ENCODE measurements at places on chromosomes 4 and X.

GRCh38 chr4:13261486-13262257 lies 222.5 kb downstream of the RAB28 start:
- no peak for DNase-seq

GRCh38 chr4:122007016-122007415 lies 55.2 kb upstream of the TRPC3 start:
- DNase-seq: no peak

DNA sequence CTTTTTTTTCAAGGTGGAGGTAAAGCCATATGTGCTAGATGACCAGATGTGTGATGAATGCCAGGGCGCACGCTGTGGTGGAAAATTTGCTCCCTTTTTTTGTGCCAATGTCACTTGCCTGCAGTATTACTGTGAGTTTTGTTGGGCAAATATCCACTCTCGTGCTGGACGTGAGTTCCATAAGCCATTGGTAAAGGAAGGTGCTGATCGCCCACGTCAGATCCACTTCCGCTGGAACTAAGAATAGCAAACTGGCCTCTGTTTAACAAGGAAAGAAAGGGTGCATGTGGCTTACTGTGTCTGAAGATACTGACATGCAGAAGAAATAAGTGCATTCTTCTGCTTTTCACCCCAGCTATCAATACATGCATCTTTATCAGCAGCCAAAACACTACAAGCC lies 63.9 kb downstream of the CPEB2 start:
- no peak for DNase-seq

DNA sequence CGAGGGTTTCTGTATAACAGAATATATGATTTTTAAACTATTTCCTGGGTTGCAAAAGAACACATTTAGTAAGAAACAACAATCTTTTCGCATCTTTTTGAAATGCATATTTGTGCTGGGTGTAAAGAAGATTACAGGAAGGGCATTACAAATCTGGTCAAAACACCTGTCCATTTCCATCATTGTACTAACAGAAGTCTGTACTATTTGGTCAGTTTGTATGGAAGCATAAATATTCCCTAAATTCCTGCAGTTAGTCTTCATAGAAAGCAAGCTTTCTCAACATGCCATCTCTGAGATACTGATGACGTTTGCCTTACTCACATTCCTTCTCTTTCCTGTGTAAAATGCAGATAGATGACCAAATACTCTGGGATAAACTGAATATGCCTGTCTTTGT lies 203.3 kb downstream of the NWD2 start:
- DNase-seq: no peak

DNA sequence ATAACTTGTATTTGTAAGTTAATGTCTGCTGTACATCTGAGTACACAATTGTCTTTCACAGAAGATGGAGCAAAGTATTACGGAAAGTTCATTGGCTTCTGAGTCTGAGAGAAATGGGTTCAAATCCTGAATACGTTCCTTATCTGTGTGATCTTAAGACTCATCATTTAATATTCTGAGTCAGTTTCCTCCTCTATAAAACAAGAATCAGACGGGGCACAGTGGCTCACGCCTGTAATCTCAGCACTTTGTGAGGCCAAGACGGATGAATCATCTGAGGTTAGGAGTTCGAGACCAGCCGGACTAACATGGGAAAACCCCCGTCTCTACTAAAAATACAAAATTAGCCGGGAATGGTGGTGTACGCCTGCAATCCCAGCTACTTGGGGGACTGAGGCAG lies 57.8 kb downstream of the APBB2 start:
- no peak for DNase-seq

DNA sequence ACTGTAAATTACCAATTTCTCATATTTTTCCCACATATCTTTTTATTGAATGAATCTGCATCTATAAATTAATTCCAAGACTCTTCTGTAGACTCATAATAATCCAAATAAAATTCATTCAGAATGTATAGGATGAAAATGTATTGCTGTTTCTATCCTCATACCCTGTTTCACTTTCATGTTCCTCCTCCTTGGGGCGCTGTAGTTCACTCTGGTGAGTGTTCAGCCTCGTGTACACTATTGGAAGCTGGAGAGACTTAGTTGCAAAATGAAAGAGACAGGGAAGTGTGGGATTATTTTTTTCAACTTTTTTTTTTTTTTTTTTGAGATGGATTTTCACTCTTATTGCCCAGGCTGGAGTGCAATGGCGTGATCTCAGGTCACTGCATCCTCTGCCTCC lies 296.1 kb downstream of the TLL1 start:
- DNase-seq: no peak

- DNase-seq: no peak
These were observed 205.9 kb downstream of the LDB2 start for GRCh38 chr4:16692524-16692923.

DNA sequence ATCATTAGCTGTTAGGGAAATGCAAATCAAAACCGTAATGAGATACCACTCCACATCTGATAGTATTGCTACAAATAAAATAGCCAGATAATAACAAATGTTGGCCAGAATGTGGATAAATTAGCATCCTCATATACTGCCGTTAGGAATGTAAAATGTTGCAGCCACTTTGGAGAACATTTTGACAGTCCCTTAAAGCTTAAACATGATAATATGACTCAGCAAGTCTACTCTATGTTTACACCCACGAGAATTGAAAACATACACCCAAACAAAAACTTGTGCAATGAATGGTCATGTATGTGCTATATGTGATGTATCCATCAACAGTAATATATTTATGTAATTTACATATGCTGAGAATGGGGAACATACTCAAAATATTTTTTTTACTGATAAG lies 78.2 kb downstream of the GSTCD start:
- no peak for DNase-seq

- no peak for DNase-seq
These were observed 20.0 kb downstream of the CLDN22 start for GRCh38 chr4:183300070-183300469.

DNA sequence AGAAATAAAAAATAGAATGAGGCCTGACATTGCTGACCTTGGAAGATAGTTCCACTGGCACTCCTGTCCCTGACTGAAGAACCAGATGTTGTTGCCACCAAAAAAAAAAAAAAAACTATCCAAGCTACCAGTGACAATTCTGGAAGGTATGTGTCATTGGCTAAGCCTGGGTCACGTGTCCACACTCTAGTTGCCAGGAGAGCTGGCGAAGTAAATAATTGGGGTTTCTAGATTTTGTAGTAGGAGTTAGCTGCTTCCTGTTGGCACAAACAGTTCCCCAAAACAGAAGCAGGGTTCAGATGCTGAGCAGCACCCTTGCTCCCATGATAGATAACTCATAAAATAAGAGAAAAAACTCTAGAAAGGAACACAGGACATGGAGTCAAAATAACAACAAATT lies 20.5 kb downstream of the MND1 start:
- no peak for DNase-seq

GRCh38 chr4:168722391-168722790 lies 225.5 kb downstream of the PALLD start:
- no peak for DNase-seq

GRCh38 chrX:120781403-120781802 lies 94.3 kb downstream of the CT47B1 start:
- no peak for DNase-seq

GRCh38 chr4:145719752-145720624 lies 40.0 kb downstream of the C4orf51 start:
- DNase-seq: no peak

DNA sequence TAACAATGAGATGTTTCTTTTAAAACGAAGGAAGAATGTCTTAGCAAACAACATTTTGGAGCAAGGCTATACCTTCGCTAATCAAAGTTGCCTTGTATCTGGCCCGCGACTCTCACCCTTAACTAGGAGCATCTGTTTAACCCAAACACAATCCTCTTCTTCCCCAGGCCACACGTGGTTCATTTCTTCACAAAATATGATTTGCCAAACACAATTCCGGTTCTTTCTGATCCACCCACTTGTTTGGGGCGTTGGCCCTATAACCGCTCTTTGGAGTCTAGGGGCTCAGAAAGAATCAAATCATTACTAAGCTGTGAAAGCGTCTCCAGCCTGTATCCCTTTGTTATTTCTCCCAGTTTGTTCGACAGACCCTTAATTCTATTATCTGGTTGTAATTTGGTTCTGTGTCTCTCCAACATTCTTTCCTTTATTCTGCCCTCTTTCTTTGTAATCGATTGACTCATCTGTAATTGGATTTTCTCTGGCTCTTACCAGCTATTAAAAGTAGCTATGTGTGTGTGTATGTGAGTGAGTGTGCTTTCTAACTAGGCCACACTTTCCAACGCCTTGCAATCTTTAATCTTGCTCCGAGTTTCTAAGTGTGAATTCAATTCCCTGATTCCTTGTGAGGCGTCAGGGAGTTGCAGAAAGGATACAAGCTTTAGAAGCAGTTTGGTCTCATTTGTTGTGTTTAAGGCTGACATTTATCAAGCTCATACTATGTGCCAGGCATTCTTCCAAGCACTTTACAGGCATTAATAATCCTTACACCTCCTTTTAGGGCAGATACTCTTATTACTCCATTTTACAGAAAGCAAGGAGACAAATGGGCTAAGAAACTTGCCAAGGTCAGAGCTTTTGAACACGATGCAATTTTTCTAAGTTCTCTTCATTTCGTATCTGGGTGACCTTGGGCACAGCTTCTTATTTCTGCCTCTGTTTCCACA lies 138.6 kb upstream of the CPEB2 start:
- no peak for DNase-seq

- no peak for DNase-seq
These were observed 153.5 kb downstream of the CAMK2D start for GRCh38 chr4:113607998-113608397.

GRCh38 chr4:7182616-7183015 lies 9.7 kb upstream of the SORCS2 start:
- no peak for DNase-seq

DNA sequence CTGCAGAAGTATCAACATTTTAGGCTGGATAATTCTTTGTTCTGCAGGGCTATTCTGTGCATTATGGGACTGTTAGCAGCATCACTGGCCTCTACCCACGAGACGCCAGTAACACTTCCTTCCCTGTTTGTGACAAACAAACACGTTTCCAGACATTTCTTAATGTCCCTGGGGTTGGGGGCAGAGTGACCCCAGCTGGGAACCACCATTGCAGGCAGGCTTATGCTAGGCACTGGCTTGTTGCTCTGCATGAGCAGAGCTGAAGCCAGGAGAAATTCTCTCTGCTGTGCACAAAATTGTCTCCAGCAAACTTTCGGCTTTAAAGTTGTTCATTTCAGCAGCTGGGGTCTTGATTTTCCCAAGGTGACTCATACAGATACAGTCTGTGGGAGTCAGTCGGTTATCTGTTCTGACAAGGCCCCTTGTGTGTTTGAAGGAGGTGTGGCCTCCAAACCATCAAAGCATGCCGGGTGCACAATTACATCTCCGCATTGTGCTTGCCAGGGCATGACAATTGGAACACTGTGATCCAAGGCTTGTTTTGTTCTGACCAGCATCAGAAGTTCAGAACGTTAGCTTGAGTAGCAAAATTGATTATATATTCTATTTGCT lies 156.4 kb upstream of the BOD1L1 start:
- DNase-seq: no peak

DNA sequence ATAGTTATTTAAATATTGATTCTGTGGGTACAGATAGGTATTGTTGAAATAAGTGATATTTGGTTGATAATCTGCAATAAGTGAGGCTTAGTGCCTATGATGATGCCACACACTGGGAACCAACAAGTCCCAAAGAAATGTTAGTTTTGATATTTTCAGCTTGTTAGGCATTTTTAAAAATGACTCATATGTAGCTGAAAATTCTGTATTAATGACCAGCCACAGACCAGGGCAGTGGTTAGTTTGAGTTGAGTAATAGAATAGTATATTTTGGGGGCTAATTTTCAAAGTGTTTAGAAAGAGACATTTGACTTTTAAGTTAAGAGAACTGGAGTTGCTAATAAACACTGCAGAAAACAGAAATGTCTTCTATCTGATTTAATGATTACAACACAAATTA lies 9.4 kb downstream of the INTU start:
- no peak for DNase-seq

DNA sequence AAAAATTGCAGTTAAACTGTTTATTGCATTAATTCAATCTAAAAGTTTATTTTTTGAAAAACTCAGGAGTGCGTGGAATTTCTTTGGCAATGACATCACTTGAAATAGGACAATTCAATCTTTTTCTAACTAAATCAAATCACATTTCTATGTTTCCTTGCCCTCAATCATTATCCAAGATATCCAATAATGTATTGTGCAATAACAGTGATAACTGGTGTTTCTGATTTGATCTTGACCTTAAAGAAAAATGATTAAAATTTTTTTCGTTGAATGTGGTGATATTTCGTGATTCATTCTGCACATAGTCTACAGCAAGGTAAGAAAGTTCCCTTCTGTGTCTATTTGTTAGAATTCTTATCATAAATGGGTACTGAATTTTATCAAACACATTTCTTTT lies 163.2 kb downstream of the SPCS3 start:
- no peak for DNase-seq

GRCh38 chr4:6354119-6354518 lies 84.5 kb downstream of the WFS1 start:
- DNase-seq: no peak

DNA sequence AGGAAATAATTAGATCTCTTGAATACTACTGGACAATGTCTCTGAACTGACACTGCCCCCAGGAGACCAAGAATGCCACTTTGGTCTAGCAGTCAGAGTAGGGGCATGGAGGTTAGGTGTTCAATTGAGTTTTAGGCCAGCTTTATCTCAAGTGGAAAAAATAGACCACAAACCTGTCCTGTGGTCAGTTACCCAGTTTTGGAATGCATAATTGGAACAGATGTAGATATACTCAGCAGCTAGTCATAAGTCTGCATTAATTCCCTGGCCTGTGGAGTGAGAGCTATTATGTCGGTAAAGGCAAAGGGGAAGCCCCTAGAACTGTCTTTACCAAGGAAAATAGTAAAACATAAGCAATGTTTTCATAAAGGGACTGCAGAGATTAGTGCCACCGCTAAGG lies 587.7 kb downstream of the GLUD2 start:
- no peak for DNase-seq

DNA sequence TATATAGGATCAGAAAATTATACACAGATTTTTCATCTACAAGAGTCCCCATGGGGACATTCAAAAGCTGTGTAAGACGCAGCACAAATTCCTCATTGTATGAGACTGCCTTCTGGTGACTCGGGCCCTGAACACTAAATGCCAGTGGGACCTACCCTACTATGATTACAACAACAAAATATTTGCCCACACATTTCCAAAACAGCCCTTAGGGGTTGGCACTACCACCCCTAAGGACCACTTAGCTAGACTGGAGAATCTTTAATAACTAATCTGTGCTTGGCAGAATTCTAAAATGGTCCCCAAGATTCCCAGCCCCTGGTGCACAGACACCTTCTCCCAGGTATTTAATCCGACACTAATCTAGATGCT lies 29.1 kb downstream of the UCHL1 start:
- no peak for DNase-seq

Measured in activated T-cell treated with anti-CD3 and anti-CD28 coated beads for 4 hours (primary cell).